ENCODE measurements at places on chromosomes 5 and 9.
A peak's percentile ranks its signal among the peaks of the same experiment; 100 is the strongest.

GRCh38 chr5:15610216-15610615 lies 110.2 kb downstream of the FBXL7 start:
- H3K36me3 ChIP-seq, result no peaks in the 10 kb centered on the region
- no peak overlapping the region for H3K4me3 ChIP-seq
- DNase-seq, result no peak
- H3K4me1 ChIP-seq, result no peaks in the 10 kb centered on the region
- no peaks in the 10 kb centered on the region for H3K27me3 ChIP-seq

GRCh38 chr9:91485006-91485405 lies 61.4 kb upstream of the NFIL3 start:
- no peaks in the 10 kb centered on the region for H3K36me3 ChIP-seq
- H3K4me1 ChIP-seq, result no peaks in the 10 kb centered on the region
- no peak for DNase-seq

DNA sequence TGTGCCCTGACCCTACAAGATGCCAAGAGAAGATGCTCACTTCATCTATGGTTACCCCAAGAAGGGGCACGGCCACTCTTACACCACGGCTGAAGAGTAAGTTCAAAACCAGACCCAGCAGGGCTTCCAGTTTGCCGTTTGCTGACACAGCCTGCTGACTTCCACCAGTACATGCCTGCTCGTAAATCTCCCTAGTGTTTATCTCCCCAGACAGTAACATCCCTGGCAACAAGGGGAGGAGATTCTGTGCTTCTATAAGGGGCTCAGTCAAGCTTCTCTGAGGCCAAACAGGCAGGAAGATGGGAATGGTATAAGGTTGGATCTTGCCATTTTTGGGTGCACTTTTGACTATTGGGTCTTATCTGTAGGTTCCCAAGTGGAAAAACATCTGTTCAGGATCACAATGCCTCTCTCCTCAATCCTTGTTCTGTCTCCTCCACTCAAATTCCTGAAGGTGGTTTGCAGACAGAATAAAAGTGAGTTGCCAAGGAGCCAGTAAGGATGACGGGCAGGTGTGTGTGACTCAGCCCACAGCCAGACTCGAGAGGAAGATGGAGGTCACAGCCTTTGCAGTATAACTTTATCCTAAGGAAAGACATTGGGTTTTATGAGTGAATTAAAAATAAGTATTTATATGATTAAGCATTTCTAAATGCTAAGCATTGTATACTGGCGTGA lies 1.9 kb downstream of the MLANA start:
- no peaks in the 10 kb centered on the region for H3K27me3 ChIP-seq
- no peak for DNase-seq
- peak overlapping the region; percentile 13 for H3K27ac ChIP-seq
- H3K36me3 ChIP-seq, result peaks cover 2% of the 10 kb centered on the region
- H3K4me3 ChIP-seq, result no peak overlapping the region

GRCh38 chr9:18910916-18911315 lies 122.1 kb downstream of the SAXO1 start:
- H3K36me3 ChIP-seq, result no peaks in the 10 kb centered on the region
- no peaks in the 10 kb centered on the region for H3K4me1 ChIP-seq
- peaks cover 56% of the 10 kb centered on the region for H3K27me3 ChIP-seq
- H3K4me3 ChIP-seq, result no peak overlapping the region
- DNase-seq, result no peak

DNA sequence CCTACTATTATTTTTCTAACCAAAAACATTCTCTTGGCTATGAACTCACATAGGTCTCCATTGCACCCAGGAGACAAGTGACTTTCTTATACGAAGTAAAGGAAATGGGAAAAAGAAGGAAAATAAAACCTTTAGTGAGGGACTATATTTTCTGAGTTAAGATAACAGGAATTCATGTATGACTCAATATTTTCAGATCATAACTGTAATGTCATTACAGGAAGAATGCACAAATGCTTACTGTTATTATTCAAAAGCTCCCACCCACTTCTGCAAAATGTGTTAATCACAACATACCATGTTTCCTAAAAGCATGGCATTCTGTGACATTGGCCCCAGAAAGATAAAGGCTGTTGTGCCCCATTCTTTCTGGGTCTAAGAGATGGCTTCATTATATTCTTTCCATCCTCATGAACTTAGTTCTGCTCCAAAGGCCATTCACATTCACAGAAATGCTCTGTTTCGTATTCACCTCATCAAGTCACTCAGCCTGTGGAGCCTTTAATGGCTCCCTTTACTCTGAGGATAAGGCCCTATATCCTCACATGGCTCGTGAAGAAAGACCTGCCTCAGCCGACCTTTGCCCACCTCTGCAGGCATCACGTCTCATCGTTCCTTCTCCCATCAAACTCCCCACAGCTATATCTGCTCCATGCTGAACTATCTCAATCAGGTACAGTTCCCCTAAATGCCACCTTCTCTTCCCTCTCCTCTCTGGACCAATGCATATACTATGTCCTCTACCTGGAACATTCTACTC lies 77.0 kb downstream of the ABCA1 start:
- no peaks in the 10 kb centered on the region for H3K36me3 ChIP-seq
- no peak overlapping the region for H3K27ac ChIP-seq
- DNase-seq, result no peak
- H3K27me3 ChIP-seq, result peaks cover 51% of the 10 kb centered on the region
- H3K4me3 ChIP-seq, result no peak overlapping the region

- H3K27ac ChIP-seq, result no peak overlapping the region
- H3K4me3 ChIP-seq, result no peak overlapping the region
- no peaks in the 10 kb centered on the region for H3K27me3 ChIP-seq
These were observed 26.4 kb downstream of the ERAP1 start for GRCh38 chr5:96781031-96781971.

- no peak overlapping the region for H3K27ac ChIP-seq
- H3K4me3 ChIP-seq, result no peak overlapping the region
- H3K27me3 ChIP-seq, result no peaks in the 10 kb centered on the region
- no peak for DNase-seq
These were observed 197.0 kb downstream of the TAF11L14 start for GRCh38 chr5:17831279-17831678.

DNA sequence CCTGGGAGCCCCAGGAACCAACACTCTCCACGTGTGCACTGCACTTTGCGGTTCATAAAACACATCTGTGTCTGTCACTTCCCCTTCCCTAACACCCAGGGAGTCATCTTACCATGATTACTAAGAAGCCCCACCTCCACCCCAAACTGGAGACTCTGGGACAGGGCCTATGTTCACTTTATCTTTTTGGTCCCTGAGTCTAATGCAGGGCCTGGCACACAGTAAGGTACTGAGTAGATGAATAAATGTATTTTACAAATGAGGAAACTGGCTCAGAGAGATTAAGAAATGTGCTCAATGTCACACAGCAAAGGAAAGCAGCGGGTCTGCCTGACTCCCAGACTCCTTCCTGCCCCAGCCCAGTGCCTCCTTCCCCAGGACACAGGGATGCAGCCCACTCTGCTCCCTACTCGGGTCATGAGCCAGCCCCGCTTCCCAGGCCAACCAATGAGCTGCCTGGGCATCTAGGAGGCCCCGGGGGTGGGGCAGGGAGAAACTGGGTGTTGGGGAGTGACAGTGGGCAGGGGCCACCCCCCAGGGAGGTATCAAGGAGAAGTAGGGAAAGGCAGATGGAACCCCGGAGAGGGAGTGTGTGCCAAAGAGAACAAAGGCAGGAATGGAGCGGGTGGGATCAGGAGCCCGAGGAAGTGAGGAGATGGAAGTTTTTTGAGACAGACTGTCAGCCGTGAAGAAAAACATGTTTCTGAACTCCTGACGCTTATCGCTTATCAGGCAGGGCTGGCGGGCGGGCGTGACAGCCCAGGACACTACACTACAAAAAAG lies 30.5 kb downstream of the SHB start:
- no peaks in the 10 kb centered on the region for H3K4me1 ChIP-seq
- no peak overlapping the region for H3K4me3 ChIP-seq
- no peak for DNase-seq
- H3K27me3 ChIP-seq, result peaks cover 6% of the 10 kb centered on the region

DNA sequence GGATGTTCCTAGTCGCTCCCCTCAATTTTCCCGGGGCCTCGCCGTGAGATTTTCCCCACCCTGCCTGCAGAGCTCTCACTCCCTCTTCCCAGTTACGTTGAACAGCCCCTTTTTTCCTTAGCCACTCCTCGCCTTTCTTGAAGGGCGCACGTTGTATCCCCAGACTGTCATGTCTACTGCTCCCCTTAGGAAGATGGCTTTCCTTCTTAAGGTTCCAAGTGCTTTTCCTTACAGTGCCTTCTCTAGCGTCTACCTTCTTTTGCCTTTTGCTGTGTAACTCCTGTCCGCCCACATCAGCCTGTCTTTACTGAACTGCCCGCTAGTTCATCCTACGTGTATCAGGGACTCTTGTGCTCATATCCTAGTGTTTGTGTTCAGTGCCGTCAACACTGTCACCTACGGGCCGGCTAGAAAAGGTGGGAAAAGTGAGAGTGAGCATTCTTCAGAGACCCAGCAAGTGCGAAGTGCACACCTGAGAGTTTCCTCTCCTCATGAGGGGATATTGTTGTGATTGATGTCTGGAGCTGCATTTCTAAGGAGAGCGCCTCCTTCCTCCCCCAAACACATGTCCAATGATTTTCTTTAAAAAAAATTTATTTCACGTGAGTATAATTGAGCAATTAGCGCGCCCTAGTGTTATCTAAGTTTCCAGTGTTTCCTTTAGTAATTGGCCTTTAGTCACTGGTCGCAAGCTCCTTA lies 764 bp downstream of the CAMLG start:
- peak overlapping the region; percentile 97 for H3K27ac ChIP-seq
- peaks cover 24% of the 10 kb centered on the region for H3K4me1 ChIP-seq
- H3K4me3 ChIP-seq, result peak overlapping the region; percentile 100

DNA sequence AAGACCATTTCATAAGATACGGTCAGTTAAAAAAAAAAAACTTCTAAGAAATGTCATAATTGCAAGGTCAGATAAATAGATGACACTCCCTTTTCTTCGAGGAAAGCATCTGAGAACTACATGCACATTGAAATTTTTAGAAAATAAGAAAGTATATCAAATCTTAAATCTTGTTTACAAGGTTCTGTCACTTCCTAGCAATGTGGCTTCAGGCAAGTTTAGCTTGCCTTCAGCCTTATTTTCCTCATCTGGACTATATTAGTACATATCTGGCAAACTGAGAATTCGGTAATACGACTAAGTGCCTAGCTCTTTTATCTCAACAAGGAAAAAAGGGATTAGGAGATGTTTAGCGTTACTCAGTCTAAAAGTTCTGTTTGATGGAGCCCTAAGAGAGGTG lies 32.5 kb upstream of the OR2K2 start:
- peaks cover 28% of the 10 kb centered on the region for H3K36me3 ChIP-seq
- DNase-seq, result no peak
- H3K27ac ChIP-seq, result no peak overlapping the region
- H3K4me1 ChIP-seq, result no peaks in the 10 kb centered on the region
- no peak overlapping the region for H3K4me3 ChIP-seq
- no peaks in the 10 kb centered on the region for H3K27me3 ChIP-seq

DNA sequence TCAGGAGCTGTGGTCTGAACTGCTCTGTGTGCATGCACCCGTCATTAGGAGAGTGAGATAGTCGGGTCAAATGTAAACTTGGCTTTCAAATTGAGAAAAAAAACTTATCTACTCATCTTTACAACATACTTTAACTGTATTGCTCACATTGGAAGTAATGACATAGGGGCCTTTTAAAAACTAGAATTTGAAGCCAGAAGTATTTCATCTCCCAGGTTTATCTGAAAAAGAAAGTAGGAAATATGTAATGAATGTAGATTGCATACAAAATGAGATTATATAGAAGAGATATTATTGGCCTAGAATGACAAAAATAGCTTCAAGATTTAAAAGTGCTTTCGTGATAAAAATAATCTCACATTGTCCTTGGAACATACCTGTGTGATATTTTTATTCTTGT lies 24.3 kb downstream of the RGS7BP start:
- H3K27ac ChIP-seq, result no peak overlapping the region
- no peak for DNase-seq
- H3K4me3 ChIP-seq, result no peak overlapping the region
- H3K36me3 ChIP-seq, result no peaks in the 10 kb centered on the region
- no peaks in the 10 kb centered on the region for H3K27me3 ChIP-seq
